Caco-2 (cell line): ENCODE measurements at places on chromosomes 4 and X.

GRCh38 chr4:136329042-136329662, 1203.1 kb downstream of the PCDH18 start:
- H3K4me1 ChIP-seq, result no peaks in the 10 kb centered on the region
- H3K27ac ChIP-seq, result no peak overlapping the region
- H3K27me3 ChIP-seq, result no peaks in the 10 kb centered on the region

DNA sequence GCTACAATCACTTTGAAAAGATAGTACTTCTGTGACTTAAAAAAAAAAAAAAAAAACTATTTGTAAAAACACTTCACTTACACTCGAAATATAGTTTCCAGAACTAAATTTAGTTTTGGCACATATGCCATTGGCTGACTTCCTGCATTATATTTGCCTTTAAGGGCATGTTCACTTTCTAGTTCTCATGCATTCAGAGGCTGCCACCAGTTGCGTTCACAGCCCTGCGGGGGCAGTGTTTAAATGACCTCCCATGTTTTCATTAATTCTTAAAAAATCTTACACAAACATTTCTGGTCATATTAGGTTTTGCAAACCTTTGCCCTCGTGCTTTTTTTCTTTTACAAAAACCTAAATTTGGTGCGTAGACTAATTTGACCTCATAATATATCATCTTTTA, 12.4 kb upstream of the ARHGAP6 start:
- no peak for DNase-seq
- H3K27me3 ChIP-seq, result no peaks in the 10 kb centered on the region
- no peak overlapping the region for H3K27ac ChIP-seq
- H3K4me1 ChIP-seq, result no peaks in the 10 kb centered on the region
- no peak overlapping the region for H3K4me3 ChIP-seq

- no peaks in the 10 kb centered on the region for H3K27me3 ChIP-seq
- H3K4me1 ChIP-seq, result no peaks in the 10 kb centered on the region
- H3K36me3 ChIP-seq, result no peaks in the 10 kb centered on the region
- no peak overlapping the region for H3K27ac ChIP-seq
Measured at GRCh38 chr4:188495169-188495568, 355.9 kb downstream of the TRIML1 start.

GRCh38 chr4:6939761-6940743, 30.4 kb downstream of the TBC1D14 start:
- DNase-seq, result no peak
- H3K4me3 ChIP-seq, result no peak overlapping the region
- H3K27ac ChIP-seq, result peak overlapping the region; percentile 1
- peaks cover 50% of the 10 kb centered on the region for H3K4me1 ChIP-seq

DNA sequence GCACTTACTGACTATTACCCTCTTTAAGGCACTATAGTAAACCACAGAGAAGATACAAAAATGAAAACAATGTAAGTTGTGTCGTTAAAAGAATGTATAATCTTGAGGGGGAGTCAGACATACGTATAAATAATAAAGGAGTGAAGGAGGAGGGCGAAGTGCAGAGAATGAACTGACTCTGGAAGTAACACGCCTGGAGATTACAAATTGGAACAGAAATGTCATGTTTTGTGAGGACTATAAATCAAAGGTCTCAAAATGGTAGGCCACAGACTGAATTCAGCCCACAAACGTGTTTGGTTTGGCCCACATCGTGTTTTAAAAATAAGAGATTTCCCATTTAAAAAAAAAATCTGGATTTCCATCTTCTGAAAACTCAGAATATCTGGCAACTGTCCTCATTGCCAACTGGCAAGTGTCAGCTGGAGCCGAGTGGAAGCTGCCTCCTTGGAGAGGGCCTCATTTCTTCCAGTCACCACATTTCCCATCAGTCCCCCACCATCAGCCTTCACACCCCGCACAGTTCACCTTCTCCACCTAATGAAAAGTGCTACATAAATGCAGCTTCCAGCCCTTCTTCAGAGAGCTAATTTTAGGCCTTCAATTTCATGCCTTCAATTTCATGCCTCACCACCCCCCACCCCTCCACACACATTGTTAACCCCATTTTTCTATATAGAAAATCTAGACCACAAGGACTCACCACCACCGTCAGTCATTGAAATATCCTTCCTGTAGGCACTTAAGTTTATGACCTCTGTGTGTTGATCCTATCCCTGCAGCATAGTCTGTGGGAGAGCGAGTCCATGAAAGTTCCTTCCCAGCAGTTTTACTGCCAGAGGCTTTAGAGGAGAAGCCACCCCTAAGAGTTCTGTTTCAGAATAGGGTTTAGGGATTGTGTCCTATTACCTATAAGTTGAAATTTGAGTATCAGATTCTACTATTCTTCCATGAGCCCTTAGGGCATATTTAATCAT, 32.0 kb upstream of the COL25A1 start:
- H3K4me3 ChIP-seq, result no peak overlapping the region
- no peaks in the 10 kb centered on the region for H3K4me1 ChIP-seq
- no peaks in the 10 kb centered on the region for H3K36me3 ChIP-seq

DNA sequence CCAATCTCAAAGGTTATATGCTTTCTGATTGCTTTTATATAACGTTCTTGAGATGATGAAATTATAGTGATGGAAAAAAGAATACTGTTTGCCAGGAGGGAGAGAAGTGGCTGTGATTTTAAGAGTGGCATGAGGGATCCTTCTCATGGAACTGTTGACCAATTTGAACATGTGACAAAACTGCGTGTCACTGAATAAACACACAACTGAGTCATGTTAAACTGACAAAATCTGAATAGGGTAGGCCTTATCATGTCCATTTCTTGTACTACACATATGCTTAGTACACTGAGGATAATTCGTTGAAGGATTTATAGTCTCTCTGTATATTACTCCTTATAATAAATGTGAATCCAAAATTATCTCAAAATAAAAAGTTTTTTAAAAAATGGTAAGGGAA, 22.2 kb upstream of the HSPA4L start:
- H3K4me1 ChIP-seq, result no peaks in the 10 kb centered on the region
- H3K27ac ChIP-seq, result no peak overlapping the region
- H3K27me3 ChIP-seq, result no peaks in the 10 kb centered on the region
- no peak for DNase-seq

DNA sequence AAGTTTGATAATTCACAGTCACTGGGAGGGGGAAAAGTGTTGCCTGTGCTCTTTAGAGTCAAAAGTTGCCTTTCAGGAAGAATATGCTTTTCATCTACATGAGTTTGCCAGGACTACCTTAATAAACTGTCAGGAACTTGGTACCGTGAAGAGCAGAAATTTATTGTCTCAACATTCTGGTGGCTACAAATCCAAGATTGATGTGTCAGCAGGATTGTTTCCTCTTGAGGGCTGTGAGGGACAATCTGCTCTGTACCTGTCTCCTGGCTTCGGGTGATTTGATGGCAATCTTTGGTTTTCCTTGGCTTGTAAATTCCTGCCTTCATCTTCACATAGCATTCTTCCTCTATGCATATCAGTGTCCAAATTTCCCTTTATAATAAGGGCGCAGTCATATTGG, 277.2 kb downstream of the PDGFC start:
- no peaks in the 10 kb centered on the region for H3K36me3 ChIP-seq
- DNase-seq, result no peak
- no peaks in the 10 kb centered on the region for H3K4me1 ChIP-seq
- H3K4me3 ChIP-seq, result no peak overlapping the region
- H3K27me3 ChIP-seq, result no peaks in the 10 kb centered on the region
